PC-9 (cell line): ENCODE measurements at places on chromosomes 11 and 22. TPM values are rescaled to one million over a fixed set of nuclear protein-coding genes. Genes with fewer than 3 reads are reported as not detected.

GRCh38 chr22:32810555-32811133 is 9.1 kb downstream of the TIMP3 start:
- DNase-seq = peak; percentile 98
- peaks cover 75% of the 10 kb centered on the region for H3K4me1 ChIP-seq
- H3K27me3 ChIP-seq = no peaks in the 10 kb centered on the region

DNA sequence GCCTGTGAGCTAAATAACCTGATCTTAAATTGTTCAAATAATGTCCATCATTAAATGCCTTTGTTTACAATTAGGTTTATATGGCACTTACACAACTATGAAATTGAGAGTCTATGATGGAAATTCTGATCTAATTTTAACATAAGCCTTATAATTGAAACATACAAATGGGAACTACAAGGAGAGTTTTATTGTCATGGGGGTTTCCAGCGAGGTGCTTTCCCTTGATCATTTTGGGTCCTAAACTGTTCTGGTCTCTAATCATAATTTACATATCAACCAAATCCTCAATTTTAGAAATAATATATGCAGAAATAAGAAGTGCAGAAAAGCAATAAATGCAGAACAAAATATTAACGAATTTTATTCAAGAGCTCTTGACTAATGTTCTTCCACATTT is 44.9 kb downstream of the RRAS2 start:
- no peak overlapping the region for H3K4me3 ChIP-seq
- no peak for DNase-seq
- H3K27me3 ChIP-seq = no peaks in the 10 kb centered on the region
- H3K4me1 ChIP-seq = peaks cover 10% of the 10 kb centered on the region; the same call in 1 of the 2 replicates

- H3K27ac ChIP-seq = no peak overlapping the region
- H3K27me3 ChIP-seq = peaks cover 63% of the 10 kb centered on the region
- DNase-seq = peak; percentile 16
- no peaks in the 10 kb centered on the region for H3K4me1 ChIP-seq
- no peak overlapping the region for H3K4me3 ChIP-seq
- no peaks in the 10 kb centered on the region for H3K36me3 ChIP-seq
These were observed 12.6 kb upstream of the NECTIN1 start for GRCh38 chr11:119741369-119742262.

GRCh38 chr22:28759861-28760560 is 12.5 kb upstream of the CCDC117 start:
- H3K4me3 ChIP-seq = no peak overlapping the region
- H3K4me1 ChIP-seq = peaks cover 8% of the 10 kb centered on the region; the same call in 1 of the 2 replicates
- no peaks in the 10 kb centered on the region for H3K36me3 ChIP-seq
- no peak overlapping the region for H3K27ac ChIP-seq
- no peak for DNase-seq
- no peaks in the 10 kb centered on the region for H3K27me3 ChIP-seq

NAALADL1 gene
- total RNA-seq = not detected in 2 replicates
